ENCODE measurements at places on chromosomes 3 and 15.

DNA sequence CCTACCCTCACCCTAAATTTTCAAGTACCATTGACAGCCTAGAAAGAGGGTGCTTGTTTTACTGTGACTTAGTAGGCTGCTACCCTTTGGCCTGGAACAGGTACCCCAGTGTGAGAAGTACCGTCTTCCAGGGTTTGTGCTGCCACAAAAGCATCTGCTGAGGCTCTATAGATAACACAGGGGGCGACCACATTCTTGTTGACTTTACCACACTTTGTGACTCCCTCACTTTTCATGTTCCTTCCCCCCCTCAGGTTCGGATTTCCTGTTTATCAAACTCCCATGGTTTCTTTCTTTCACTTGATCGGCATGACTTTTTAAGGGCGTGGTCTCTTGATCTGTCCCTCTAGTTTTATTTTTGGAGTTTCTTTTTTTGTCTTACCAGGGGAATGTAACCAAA, 23.5 kb downstream of the EXOG start:
- DNase-seq: no peak

GRCh38 chr3:49700453-49701128, 11.2 kb downstream of the RNF123 start:
- no peak for DNase-seq

- peak; percentile 67 for DNase-seq
Observed at GRCh38 chr15:78709263-78709882, 68.4 kb upstream of the CHRNB4 start.

DNA sequence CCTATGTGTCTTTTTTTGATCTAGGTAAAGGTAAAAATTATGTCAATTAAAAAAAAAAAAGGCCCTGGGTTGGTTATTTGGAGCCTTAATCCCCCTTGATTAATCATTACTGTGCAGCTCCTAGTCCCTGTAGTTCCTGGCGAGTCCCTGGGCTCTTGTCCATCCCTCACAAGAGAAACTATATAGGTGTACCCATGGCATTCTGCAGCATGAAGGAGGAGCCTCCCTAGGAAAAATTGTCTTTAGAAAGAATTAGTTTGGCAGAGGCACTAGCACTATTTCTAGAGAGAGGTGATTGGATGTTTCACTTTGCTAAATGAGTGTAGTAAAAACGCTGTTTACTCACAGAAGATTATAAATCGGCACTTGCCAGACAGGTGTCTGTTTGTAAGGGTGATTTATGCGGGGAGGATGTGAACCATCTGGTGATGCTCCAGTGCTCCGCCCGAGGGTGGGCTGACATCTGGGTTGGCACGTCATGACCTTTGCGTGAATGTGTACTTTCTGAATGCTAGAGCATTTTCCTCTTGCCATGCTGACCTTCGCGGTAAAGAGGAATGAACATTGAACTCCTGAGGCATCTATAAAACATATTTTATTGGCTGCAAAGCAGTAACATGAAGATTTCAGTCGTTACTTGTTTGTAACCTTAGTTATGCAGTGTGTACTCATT, 12.6 kb downstream of the PLCL2 start:
- DNase-seq: no peak

- no peak for DNase-seq
Observed at GRCh38 chr3:168801794-168802193, 706.1 kb upstream of the GOLIM4 start.

DNA sequence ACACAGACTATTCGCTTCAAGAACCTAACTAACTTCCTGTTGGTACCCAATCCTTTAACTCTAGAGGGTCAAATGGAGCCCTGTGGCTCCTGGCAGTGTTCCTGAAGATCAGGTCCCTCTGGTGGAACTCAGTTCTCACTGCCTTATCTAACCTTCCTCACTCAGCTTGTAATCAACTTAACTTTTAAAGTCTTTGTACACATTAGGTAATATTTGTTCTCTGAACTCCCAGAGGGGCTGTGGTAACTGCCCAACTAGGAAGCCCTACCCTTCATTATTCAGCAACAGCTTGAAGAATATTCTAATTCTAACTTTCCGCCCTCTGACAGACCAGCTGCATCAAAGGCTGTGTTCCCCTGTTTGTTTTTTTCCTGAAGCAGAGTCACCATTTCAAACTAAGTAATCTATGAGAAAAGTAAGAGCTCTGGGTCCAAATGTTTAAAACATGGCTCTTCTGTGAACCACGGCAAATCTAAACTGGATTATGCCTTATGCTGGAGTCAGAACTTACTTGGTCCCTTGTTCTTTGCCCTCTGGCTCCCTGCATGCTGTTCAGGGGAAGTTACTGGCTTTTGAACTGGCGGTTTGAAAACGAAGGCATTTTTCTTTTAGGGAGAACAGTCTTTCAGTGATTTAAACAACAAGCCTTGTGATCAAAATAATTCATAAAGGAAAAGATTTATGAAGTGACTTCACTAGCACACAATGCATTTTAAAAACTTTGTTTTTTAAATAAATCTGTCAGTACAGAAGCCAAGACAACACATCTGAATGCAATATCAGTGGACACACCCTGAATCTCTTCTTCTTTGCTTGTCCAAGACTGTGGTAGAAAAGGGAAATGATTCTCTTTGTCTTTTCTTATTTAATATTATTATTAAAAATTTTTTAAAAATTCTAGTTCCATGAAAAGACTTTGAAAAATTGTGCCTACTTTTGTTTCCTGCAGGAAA, 365.6 kb downstream of the TIGIT start:
- DNase-seq: no peak

GRCh38 chr3:194298331-194299227, 52.5 kb downstream of the CPN2 start:
- DNase-seq: peak; percentile 16
